Brain pericyte (primary cell): ENCODE measurements at places on chromosomes 1 and 21.

DNA sequence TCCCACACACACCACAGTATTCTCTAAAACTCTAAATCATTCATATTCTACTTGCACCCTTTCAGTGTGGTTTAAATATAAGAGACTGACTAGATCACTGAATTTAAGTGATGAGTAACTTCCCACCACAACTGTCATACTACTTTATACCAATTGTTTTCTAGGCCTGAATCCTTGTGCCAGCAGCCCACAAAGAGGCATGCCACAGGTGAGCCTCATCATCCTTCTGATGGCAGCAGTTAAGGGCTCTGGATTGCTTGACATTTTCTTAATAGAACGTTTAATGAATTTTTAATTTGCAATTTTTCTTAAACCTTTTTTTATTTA, 9.6 kb downstream of the C1orf105 start:
- DNase-seq = no peak

DNA sequence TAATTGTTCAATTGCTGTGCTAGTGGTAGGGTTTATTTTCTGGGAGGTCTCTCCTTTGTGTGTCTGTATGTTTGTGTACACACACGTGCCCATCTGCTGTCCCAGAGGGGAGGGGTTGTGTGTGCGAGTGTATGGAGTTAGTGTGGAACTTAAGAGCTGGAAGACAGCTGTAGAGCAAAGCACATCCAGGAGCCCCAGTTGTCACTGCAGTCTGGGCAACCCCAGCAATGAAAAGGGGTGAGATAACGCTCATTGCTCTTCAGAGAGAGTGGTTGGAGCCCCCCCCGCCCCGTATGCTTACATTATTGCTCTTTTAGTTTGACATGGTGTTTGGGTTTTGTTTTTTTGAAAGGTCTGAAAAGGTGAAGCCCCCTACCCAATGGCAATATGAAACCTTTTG, 36.9 kb downstream of the NCF2 start:
- DNase-seq = no peak

- no peak for DNase-seq
Observed at GRCh38 chr1:229970714-229971113, 96.3 kb upstream of the GALNT2 start.

- no peak for DNase-seq
Observed at GRCh38 chr1:110228869-110229268, 18.8 kb downstream of the KCNC4 start.

GRCh38 chr1:29631361-29631760, 395.0 kb downstream of the PTPRU start:
- no peak for DNase-seq

DNA sequence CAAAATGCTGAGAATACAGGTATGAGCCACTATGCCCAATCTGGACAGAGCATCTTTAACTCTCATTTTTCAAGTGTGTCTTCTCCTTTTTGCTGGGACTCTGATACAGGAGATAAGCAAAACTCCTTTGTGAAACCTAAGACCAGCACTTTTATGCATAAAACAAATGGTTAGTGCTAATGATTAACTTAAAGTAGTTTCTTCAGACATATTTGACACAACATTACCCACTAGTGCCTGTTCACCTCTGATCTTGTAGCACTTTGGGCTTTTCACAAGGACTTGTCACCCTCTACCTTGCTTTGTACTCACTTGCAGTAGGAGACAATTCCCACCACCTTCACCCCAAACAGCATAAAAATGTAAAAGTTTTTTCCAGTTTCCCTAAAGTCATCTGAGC, 216.3 kb downstream of the RGS7 start:
- DNase-seq = no peak

- DNase-seq = no peak
Observed at GRCh38 chr1:197683895-197684553, 91.3 kb downstream of the DENND1B start.

DNA sequence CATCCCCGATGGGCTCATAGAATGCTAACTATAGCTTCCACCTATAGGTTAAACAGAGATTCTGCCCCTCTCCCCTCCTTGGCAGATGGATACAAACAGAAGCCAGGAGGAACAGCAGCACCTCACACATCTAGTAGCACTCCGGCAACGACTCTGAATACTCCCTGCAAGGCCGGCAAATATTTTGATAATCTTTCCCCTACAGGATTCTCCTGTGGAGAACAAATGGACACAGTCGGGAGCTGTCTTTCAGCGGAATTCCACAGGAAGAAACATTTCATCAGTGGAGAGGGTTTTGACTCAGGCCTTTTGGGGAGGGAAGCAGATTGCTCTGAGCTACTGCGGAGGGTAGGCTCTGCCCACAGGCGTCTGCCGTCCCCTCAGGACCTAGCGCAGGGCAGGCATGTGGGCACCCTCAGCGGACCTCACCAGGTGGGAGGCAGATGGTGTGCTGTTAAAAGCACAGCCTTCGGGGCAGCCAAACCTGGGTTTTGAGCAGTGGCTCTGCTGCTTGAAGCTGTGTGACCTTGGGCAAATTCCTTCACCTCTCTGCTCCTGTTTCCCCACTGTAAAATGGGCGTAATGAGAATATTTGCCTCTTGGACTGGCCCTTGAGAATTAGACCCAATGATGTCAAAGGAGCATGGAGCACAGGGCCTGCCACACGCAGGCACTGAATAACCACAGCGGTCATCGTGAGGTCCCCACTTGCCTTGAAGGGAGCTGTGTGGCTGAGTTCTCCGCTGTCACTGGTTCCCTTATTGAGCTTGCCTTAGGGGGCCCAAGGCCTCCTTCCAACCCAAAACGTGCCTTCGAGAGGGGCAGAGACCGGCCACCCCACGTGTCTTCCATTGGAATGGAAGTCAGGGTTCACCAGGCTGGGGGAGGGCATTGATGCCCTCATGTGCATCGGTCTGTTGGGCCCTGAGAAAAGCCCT, 19.2 kb upstream of the BCAR3 start:
- DNase-seq = no peak

DNA sequence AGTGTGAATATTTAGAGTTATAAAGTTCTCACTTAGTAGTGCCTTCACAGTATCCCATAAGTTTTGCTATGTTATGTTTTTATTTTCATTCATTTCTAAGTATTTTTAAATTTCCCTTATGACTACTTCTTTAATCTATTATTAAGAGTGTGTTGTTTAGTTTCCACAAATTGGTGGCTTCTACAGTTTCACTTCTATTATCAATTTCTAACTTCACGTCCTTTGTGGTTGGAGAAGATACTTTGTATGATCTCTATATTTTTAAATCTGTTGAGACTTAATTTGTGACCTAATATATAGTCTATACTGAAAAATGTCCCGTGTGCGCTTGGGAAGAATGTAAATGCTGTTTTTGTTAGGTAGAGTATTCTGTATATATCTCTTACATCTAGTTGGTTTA, 11.7 kb downstream of the CHIA start:
- DNase-seq = no peak

- DNase-seq = no peak
Observed at GRCh38 chr21:42223826-42224575, 5.1 kb downstream of the ABCG1 start.

- no peak for DNase-seq
Observed at GRCh38 chr1:180498594-180498993, 3.8 kb downstream of the ACBD6 start.

DNA sequence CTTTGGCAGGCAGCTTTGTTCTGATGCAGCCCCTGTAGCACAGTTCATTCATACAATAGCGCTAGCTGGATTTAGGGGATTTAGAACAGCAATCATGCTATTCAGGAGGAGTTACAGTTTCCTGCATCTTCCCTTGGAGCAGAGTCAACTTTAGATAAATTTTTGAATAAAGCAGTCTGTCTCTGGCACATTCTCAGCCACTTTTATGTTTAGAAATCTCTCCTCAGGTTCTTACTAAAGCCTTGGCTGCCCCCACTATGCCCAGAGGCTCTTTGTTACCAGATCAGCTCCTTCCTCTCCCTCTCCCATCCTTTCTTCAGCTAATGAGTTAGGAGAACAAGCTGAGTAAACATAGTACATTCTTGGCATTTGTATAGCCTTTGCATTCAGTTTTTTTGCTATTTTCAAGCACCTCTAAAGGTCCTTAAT, 17.0 kb upstream of the PIGC start:
- no peak for DNase-seq

DNA sequence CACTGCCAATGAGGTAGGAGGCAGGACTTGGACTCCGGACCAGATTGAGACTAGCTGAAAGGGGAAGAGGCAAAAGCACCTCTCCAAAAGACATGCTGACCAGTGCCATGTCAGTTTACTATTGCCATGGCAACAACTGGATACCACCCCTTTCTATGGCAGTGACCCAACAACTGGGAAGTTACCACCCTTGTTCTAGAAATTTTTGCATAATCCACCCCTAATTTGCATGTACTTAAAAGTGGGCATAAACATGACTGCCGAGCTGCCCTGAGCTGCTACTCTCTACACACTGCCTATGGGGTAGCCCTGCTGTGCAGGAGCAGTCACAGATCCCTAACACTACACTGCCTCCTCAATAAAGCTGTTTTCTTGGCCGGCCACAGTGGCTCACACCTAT, 19.0 kb upstream of the SLC6A9 start:
- DNase-seq = no peak

GRCh38 chr1:189682591-189682990, 795.1 kb downstream of the BRINP3 start:
- no peak for DNase-seq

- no peak for DNase-seq
Observed at GRCh38 chr1:183554577-183554976, 35.7 kb downstream of the NCF2 start.

DNA sequence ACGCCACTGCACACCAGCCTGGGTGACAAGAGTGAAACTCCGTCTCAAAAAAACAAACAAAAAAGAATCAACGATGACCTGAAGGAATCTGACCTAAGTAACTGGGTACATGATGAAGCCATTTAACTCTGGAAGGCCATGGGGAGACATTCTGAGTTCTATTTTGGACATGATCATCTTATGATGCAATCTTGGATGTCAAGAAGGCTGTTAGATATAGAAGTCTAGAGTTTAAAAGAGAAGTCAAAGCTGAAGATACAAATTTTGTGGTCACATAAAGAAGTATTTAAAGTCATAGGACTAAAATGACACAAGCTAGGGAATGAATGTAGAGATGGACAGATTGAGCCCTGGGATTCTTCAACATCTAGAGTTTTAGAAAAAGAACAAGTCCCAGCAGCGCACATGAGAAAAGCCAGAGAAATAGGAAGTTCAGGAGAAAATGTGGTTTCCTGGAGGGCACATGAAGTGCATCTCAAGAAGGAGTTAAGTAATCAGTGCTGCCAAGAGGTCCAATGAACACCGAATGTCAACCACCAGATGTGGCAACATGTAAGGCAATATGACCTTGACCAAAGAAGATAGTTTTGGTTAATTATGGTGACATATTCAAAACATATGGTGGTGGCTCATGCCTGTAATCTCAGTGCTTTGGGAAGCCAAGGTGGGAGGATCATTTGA, 26.8 kb downstream of the ELK4 start:
- no peak for DNase-seq

- no peak for DNase-seq
Observed at GRCh38 chr1:160821627-160822026, 25.7 kb downstream of the LY9 start.

DNA sequence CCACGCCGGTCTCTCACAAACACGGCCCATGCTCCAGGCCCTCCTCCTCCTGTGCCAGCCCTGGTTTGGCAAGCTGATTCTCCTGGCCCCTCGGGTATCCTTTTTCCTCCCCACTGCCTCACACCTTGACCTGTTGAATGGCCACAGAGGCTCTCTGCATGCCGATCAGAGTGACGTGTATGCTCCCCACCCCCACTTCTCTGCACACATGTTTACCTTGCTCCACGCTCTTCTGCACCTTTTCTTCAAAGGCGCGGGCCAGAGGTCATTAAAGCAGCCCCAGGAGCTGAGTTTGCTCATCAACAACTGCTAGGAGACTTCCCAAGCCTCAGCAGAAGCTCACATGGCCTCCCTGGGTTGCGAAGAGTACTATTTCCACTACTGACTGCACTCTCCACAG, 139.3 kb upstream of the EDN2 start:
- no peak for DNase-seq

- DNase-seq = no peak
Observed at GRCh38 chr1:171610385-171610784, 11.7 kb upstream of the MYOCOS start.

GRCh38 chr1:176775378-176775777, 312.4 kb downstream of the PAPPA2 start:
- no peak for DNase-seq

- DNase-seq = no peak
Observed at GRCh38 chr1:14189381-14189780, 409.1 kb upstream of the KAZN start.

GRCh38 chr1:7576946-7577657, 194.0 kb upstream of the VAMP3 start:
- no peak for DNase-seq

GRCh38 chr1:69070660-69071373, 496.9 kb upstream of the LRRC7 start:
- DNase-seq = no peak

DNA sequence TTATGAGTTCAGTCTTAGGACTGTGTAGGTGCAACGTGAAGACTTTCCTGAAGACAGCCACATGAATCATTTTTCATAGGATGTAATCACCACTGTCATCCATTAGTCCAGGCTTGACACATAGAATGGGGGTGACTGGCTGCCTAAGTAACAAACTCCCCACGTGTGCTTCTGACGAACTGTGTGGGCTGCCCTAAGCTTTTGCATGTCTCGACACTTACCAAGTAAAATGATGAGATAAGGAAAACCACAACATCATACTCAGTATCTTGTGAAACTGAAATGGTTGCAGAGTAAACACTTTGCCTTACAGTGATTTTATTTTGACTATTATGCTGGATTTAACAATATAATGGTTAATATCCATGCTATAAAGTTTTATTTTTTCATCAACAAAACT, 19.5 kb downstream of the ERG start:
- no peak for DNase-seq

DNA sequence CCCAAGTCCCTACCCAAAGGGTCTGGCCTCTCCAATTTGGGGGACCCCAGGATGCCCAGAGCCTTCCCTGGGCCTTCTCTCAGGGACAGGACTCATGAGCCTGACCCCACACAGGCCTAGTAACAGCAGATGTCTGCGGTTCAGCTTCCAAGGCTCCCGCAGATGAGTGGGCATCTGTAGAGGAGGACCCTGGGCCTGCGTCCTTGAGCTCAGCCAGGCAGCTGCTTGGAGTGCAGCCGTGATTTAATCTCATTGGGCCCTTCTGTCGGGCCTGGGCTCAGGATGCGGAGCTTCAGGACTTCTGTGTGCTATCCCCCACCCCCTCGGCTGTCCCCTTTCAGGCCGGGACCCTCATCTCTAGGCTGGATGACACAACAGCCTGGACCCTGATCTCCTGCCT, 35.4 kb downstream of the IGSF21 start:
- DNase-seq = no peak

DNA sequence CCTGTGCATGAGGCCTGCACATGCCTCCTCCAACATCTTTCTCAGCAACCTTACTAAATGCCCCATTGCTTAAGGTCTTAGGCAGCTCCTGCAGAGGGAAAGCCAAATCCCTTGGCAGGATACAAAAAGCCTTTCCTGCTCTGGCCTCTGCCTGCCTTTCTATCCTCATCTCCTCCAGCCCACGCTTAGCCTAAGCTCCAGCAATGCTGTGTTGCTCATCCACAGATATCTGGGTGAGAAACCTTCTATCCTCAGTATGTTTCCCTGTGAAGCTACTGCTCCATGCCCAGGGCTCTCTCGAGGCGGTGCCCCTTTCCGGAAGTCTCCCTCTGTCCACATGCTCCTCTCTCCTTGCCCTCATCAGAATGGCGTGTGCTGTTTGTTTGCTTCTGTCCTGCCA, 37.0 kb upstream of the CCSAP start:
- DNase-seq = no peak

- DNase-seq = no peak
Observed at GRCh38 chr1:225361176-225361575, 66.7 kb downstream of the LBR start.
